ENCODE measurements at places on chromosomes 6 and 20. TPM values are rescaled to one million over a fixed set of nuclear protein-coding genes. Genes with fewer than 3 reads are reported as not detected.
A peak's percentile ranks its signal among the peaks of the same experiment; 100 is the strongest.

- H3K36me3 ChIP-seq, result no peaks in the 10 kb centered on the region
- no peak overlapping the region for H3K27ac ChIP-seq
- no peaks in the 10 kb centered on the region for H3K27me3 ChIP-seq
- no peak for DNase-seq
- H3K4me1 ChIP-seq, result no peaks in the 10 kb centered on the region
- H3K4me3 ChIP-seq, result no peak overlapping the region
Observed at GRCh38 chr20:51884561-51884960, 82.2 kb upstream of the SALL4 start.

- H3K4me1 ChIP-seq, result no peaks in the 10 kb centered on the region
- no peak for DNase-seq
- H3K27me3 ChIP-seq, result no peaks in the 10 kb centered on the region
- no peak overlapping the region for H3K4me3 ChIP-seq
Observed at GRCh38 chr6:42702200-42702599, 20.2 kb downstream of the PRPH2 start.

The TMEM74B gene
- 0.59 TPM for total RNA-seq

DNA sequence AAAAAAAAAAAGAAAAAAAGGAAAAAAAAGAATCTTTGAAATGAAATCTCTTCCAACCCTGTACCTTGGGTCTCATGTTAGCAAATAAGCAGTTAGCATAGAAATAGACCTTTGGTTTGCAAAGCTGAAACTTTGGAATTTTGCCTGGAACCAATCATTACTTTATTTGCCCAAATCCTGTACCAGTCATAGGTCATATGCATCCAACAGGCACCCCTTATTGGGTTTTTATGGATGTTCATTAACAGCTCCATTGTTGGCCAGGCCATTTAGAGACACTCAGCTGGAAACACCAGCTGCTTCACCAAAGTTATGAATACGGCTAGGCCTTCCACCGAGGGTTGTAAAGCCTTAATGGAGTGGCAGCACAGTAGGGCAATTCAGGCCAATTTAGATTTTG, 53.0 kb downstream of the ALDH8A1 start:
- no peak overlapping the region for H3K4me3 ChIP-seq
- H3K4me1 ChIP-seq, result no peaks in the 10 kb centered on the region
- H3K36me3 ChIP-seq, result no peaks in the 10 kb centered on the region
- no peak for DNase-seq

DNA sequence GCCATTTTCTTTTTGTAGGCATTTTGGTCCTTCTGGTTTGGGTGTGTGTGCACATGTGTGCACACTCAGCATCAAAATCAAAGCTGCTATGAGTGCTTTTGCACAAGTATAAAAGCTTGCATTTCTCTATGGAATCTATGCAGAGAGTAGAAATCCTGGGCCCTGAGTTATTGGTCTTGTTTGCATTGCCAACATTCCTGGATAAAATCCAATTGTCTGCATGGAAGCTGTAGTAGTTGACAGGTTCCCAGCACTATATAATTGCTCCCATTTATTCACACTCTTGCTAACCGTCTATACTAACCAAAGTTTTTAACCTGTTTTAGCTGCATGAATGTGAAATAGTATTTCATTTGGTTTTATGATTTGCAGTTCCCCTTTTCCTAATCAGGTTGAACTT, 277.0 kb downstream of the FOXA2 start:
- no peaks in the 10 kb centered on the region for H3K4me1 ChIP-seq
- no peak overlapping the region for H3K27ac ChIP-seq
- H3K27me3 ChIP-seq, result peaks cover 3% of the 10 kb centered on the region
- H3K36me3 ChIP-seq, result no peaks in the 10 kb centered on the region

DNA sequence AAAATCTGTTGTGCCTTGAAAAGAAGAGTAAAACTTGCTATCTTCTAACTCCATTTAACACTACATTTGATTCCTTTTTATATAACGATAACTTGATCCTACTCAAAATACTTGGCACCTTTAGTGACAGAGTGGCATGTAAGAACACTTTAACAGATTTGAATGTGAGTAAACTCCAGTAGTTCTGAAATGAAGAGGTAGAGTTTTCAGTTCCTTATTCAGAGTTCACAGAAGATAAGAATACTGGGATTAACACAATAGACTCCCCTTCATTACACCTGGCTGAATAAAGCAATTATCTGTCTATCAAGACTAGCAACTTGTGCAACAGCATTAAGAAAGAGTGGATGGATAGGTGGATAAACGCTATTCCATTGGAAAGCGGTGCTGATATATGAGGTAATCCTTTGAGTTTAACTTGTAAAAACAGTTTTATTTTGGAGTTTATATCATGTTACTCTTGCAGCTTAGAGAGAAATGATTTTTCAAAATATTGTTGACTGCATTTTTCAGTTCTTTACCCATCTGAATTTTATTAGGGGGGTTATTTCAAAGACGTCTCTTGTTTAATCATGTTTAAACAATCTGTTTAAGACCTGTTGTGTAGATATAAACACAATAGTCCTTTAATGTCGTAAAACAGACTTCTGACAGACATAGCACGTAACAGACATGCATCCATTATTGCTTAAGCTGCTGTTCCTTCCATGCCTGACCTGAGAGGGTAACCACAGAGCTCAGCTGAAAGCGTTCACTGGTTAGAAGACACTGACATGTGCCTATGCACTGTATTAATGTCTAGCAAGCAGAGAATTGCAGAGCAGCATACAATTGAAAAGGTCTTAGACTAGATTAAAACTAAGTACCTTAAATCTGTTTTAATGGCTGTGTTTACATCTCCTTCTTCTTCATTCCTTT, 102.4 kb upstream of the SUPT3H start:
- no peaks in the 10 kb centered on the region for H3K4me1 ChIP-seq
- no peak overlapping the region for H3K27ac ChIP-seq
- no peaks in the 10 kb centered on the region for H3K27me3 ChIP-seq
- no peaks in the 10 kb centered on the region for H3K36me3 ChIP-seq
- no peak overlapping the region for H3K4me3 ChIP-seq
- DNase-seq, result no peak

The CST9 gene
- not detected for total RNA-seq

The BCAS1 gene
- total RNA-seq, result 58.6 TPM

- no peak for DNase-seq
- H3K27me3 ChIP-seq, result no peaks in the 10 kb centered on the region
- no peaks in the 10 kb centered on the region for H3K36me3 ChIP-seq
Observed at GRCh38 chr6:139985236-139985815, 610.9 kb upstream of the CITED2 start.

The ATP6V1G2 gene
- 0.74 TPM for total RNA-seq

DNA sequence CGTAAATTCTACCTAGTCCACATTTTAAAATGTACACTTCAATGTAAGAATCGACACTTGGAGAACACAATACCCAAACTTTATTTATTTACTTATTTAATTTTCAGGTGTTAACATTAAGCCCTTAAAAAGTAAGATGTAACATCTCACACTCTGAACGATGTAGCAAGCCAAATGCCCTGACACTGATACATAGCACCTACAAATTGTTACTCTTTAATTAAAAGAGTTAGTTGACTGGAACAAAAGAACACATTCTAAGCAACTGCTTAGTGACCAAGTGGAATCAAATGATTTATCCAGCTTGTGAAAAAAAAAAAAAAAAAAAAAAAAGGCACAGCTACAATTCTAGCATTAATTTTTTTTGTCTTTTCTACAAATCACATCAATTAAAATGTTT, 292.1 kb upstream of the THEMIS start:
- no peak for DNase-seq
- H3K4me3 ChIP-seq, result no peak overlapping the region
- no peaks in the 10 kb centered on the region for H3K4me1 ChIP-seq
- no peak overlapping the region for H3K27ac ChIP-seq
- H3K36me3 ChIP-seq, result no peaks in the 10 kb centered on the region

The CST2 gene
- total RNA-seq, result not detected

DNA sequence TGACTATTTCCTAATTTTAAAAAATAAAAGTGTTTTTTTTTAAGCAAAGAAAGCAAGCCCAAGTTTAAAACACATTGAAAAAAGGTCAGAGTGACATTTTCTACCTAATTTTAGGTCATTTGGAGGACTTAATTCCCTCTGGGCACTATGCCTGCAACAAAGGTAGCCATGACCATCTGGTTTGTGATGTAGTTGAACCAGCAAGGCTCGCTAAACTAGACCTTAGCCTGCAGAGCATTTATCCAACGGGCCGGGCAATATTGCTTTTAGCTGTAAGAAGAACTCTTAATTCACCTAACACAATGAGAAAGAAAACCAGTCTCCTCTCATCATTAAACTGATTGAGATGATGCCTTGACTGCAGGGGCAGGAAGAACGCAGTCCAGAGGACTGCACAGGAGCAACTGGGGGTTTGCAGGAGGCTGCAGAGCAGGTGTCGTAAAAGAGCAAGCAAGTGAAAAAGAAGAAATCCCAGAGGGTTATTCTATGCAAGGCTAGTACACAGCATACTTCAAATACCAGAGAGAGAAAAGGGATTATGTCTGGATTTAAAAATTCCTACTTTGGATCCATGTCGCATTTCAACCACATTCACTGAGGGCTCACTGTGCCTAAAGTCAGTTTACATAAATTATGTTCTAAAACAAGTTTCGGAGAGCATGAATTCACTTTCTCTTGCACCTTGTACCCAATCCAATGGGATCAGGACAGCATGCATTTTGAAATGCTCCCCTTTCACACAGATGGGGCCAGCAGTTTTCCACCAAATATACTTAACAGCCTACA, 12.8 kb downstream of the TRAF3IP2 start:
- no peak for DNase-seq
- no peaks in the 10 kb centered on the region for H3K27me3 ChIP-seq
- H3K27ac ChIP-seq, result peak overlapping the region; percentile 64
- H3K4me3 ChIP-seq, result no peak overlapping the region

Measured in prostate gland (tissue), 2 donors.